ENCODE measurements at places on chromosomes 4 and X. TPM values are rescaled to one million over a fixed set of nuclear protein-coding genes. Genes with fewer than 3 reads are reported as not detected.

MAGEB17 gene
- total RNA-seq: not detected

EDNRA gene
- total RNA-seq: 6.4 TPM

DNA sequence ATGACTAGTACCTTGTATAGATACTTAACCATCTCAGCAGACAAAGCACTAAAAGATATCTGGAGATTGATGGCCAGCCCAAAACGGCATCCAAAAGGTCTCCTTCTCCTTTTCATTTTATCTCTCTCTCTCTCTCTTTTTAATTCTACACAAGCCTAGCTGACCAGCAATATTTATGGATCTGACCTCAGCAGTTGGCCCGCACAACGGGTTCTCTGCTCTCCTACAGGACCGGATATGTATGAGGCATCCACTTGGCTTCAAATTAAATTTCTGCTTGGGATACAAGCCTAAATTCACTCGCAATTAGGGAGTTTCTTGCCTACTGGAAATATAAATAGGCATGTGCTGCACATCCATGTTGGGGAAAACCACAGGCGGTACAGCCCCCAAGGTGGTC lies 22.5 kb upstream of the CT55 start:
- DNase-seq: no peak

DNA sequence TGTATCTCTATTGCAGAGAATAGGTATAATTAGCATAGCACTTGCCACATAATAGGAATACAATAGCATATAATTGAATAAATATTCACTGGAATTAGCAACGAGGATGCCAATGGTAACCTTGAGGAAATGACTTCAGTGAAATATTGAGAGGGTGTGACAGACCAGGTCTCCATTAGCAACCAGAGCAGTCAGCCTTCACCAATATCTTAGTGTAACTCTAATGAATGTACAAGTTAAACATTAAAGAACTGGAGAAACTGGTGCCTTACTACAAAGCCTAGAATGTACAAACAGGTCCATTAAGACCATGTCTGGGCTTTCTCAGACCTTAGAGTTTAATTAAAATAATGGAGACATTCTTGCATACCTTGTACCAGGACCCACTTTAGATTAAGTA lies 143.0 kb downstream of the MAGEB17 start:
- no peak for DNase-seq

SLC25A4 gene
- total RNA-seq: 20.3 TPM

RAB28 gene
- total RNA-seq: 17.1 TPM
